ENCODE measurements at places on chromosomes 12 and 14.

DNA sequence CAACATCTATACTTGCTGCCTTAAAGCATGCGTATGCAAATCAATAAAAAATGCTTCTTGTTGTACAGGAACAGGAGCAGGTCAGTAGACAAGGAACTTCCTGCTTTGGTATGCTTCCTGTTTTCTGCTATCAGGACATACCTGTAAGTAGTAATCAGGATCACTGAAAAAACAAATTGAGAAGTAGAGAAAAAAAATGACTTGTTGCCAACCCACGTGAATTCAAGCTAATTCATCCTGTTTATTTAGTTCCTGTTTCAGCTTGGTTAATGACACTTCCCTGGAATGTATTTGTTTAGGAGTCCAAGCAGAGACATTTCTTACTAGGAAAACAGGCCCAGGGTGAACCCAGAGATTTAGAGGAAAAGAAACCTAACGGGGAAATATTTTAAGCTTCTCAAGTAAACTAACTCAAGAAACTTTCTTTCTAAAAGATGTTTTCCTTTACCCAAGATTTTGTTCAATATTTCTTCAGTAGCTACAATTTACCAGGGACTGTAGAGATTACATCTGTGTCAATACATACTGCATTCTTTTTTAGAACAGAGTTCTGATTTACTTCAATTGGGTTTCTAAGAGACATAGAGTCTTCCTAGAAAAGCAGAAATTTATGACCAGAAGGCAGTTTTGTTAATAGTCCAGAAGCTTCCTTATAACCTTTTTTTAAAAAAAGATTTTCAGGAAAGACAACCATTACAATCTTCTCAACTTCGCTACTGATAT, 124.2 kb downstream of the PAWR start:
- DNase-seq, result no peak

GRCh38 chr12:113659416-113659815, 187.7 kb upstream of the LHX5 start:
- DNase-seq, result no peak

DNA sequence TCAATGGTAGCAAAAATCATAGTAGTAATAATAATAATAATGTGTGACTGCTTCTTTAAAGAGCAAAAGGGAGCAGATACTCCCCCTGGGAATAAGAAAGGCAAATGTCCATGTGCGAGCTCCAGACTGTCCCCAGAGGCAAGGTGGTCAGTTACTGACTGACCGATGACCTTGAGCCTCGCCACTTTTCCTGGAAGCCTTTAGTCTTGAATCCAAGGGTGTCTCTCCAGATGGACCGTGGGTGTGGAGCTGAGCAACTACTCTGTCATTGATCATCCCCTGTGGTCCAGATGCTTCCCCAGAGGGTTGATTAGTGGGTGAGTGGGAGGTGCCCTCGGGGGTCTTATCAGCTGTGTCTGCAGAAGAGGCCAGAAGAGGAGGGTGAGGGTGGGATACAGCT, 418.5 kb upstream of the TBX3 start:
- DNase-seq, result no peak

DNA sequence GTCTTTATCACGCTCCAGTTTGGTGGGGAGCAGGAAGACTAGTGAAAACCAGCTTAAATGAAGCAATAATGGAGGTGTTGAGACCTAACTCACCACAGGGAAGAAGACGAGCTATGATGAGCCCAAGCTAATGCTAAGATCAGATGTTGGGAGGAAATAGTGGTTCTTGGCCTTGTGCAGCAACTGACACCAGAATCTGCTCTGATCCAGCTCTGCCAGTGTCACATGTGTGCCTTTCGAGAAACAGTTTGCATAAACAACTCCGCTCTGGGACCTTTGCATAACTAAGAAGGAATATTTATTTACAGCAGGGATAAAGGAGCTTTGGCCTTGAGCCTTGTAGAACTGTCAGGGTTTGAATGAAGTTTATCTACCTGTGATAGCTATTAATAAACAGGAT, 369.4 kb upstream of the CCDC196 start:
- no peak for DNase-seq

GRCh38 chr14:89540009-89540829, 123.2 kb upstream of the FOXN3 start:
- no peak for DNase-seq
